ENCODE measurements at places on chromosomes 2 and 18.

- DNase-seq, result no peak
These were observed 80.7 kb downstream of the L3MBTL4 start for GRCh38 chr18:6333981-6334380.

DNA sequence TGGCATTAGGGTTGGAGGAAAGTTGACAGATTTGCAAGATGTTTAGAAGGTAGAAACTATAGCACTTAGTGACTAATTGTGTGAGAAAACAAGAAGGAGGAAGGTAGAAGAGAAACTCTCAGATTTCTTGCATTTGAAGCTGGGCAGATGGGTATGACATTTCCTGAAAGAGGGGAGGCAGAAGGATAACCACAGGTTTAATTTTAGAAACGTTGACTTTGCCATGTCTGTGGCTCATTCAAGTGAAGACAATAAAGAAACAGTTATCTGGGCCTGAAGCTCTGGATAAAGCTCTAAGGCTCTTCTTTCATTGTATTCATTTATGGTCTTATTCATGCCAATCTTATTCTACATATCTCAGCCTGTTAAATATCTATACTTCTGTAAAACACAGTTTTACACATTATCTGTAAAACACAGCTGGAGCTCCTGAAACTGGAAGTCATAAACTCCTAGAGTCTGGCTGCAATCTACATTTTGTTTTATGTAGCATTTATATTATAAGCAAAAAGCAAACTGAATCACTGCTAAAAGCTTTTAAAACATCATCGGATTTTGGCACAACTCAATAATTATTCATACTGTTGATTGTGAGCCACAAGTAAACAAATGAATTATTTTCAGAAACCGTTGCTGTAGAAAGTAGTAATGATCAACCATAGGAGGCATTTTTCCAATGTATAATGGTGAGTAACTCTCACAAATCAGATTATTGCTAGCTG lies 138.5 kb downstream of the RIT2 start:
- DNase-seq, result no peak

GRCh38 chr2:85458601-85459563 lies 40.4 kb downstream of the SH2D6 start:
- no peak for DNase-seq

- no peak for DNase-seq
These were observed 32.3 kb downstream of the KLF7 start for GRCh38 chr2:207133458-207133819.

- DNase-seq, result no peak
These were observed 111.2 kb downstream of the KLF7 start for GRCh38 chr2:207054521-207054920.

- no peak for DNase-seq
These were observed 176.6 kb downstream of the HDAC4 start for GRCh38 chr2:239224199-239224570.

DNA sequence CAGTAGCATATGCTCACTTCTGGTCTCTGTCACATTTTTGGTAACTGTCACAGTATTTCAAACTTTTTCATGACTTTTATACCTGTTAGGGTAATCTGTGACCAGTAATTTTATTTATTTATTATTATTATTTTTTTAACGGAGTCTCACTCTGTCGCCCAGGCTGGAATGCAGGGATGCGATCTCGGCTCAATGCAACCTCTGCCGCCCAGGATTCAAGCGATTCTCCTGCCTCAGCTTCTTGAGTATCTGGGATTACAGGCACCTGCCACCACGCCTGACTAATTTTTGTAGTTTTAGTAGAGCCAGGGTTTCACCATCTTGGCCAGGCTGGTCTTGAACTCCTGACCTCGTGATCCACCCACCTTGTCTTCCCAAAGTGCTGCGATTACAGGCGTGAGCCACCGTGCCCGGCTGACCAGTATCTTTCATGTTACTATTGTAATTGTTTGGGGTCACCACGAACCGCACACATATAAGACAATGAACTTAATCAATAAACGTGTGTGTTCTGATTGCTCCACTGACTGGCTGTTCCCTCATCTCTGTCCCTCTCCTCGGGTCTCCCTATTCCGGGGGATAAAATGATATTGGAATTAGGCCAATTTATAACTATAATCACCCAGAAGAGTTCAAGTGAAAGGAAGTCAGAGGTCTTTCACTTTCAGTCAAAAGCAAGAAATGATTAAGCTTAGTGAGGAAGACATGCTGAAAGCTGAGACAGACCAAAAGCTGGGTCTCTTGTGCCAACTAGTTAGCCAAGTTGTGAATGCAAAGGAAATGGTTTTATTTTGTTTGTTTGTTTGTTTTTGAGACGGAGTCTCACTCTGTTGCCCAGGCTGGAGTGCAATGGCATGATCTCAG lies 22.9 kb downstream of the TGIF1 start:
- no peak for DNase-seq

GRCh38 chr2:237125967-237126366 lies 40.3 kb downstream of the COPS8 start:
- no peak for DNase-seq

GRCh38 chr2:46850742-46851141 lies 64.9 kb downstream of the MCFD2 start:
- DNase-seq, result no peak

GRCh38 chr2:241047253-241048010 lies 49.0 kb downstream of the SNED1 start:
- DNase-seq, result no peak

GRCh38 chr2:10520926-10521325 lies 72.8 kb upstream of the ODC1 start:
- no peak for DNase-seq

DNA sequence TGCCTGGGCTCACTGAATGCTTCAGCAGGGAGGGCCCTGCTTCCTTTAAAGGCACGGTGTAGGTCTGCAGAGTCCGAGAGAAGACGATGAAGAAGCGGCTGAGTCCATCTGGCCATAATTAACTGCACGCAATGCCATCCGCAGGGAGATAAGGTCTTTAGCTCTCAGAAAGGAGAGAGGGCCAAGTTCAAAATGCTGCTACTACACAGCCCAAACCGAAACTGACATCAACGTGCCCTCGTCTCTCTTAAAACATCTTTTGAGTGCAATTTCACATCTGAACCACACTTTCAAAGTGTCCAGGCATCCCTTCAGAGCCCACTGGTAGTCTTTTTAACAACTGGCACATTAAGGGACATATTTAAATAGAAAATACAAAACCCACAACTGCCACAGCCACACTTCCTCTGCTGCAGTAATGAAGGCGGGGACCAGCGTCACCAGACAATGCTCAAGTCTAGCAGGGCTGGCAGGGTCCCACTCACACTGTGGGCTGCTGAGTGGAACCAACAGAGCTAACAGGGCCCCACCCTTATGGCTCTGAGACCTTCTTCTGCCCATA lies 35.8 kb downstream of the ST3GAL5 start:
- peak; percentile 61 for DNase-seq

- no peak for DNase-seq
These were observed 652.0 kb downstream of the PLCL1 start for GRCh38 chr2:198456418-198456817.

GRCh38 chr2:84247532-84247931 lies 211.5 kb downstream of the SUCLG1 start:
- no peak for DNase-seq

DNA sequence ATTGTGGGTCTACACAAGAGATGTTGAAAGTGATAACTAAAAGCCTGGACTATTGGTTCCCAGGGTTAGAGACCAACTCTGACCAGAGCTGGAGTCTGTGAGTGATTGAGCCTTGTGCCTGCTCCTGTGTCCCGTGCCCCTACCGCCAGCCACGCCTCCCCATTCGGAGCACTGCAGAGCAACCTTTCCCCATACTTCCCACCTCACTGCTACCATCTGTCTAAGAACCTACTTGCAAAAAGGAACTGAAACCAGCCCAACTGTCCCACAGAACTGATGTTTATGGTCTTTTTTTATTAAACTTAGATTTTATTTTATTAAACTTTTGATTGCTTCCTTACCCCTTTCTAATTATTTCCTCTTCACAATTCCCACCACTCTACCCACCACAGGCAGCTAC lies 300.3 kb upstream of the MGAT5 start:
- DNase-seq, result no peak

DNA sequence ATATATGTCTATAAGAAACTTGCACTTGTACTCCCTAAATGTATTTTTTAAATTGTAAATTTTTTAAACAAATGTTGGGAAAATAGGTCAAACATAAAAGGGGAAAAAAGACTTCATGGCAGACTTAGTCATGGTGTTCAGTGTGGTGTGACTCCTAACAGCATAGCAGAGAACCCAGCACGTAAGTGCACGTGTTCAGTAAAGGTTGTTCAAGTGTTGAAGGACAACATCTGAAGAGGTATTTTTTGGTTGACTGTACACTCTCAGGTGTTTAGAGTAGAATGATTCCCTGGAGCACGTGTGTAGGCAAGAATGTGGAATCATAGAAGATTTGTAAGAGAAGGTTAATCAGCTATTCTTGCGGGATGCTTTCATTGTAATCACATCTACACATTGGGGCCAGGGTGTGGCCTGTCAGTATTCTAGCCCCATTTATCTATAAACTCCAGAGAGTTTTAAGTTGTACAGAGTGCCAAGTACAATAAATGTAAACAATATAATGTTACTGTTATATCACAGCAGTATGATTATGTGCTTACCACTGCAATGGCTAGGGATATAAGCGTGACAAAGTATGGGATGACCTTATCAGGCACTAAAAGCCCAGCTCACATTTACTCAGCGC lies 106.8 kb downstream of the CRIM1 start:
- DNase-seq, result no peak

DNA sequence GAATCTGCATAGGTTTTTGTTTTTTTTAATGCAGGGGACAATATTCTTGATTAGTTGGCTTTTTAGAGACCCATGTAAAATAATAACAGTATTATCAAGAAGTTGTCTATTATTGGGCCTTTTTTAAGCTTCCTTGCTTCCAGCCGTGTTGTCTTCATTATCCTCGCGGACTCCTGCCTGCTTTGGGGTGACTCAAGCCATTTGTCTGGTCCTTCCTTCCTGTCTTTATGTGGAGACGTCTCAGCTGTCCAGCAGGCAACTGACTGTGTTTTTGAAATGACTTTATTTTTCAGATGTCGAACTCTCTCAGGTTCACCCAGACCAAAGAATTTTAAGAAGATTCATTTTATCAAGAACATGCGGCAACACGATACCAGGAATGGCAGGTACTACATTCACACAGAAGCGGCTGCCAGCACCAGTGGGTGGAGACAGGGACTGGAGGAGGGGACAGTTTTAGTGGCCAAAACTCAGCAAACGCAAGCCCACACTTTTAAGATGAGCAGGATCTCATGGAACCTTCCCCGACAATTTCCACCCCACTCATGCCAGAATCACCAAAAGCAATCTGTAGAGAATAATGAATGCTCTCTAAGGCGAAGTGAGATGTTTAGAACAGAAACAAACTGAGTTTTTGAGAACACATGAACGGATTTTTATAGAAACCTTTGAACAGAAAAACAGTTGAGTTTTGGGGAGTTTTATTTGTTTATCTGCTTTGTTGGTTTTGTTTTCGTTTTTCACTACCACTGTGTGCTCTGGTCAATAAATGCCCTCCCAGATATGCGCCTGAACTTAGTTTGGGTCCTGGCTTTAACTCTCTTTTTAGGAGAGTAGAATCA lies 59.1 kb downstream of the CABLES1 start:
- no peak for DNase-seq

- DNase-seq, result no peak
These were observed 174.5 kb downstream of the MYCN start for GRCh38 chr2:16114836-16115235.

DNA sequence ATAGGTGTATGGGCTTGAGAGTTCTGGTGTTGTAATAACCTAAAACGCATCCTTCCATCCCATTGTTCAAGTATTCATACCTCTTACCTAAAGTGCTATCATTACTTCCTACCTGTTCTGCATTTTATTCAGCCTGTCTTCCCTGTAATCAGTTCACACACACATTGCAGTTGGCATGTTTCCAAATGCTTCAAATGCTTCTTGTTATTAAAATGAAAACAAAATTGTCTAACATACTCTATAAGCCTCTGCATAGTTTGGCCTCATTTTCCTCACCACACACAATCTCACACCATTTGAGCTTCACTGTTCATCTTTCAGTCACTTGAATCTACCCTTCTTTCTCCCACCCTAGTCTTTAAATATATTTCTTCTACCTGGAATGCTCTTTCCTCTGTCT lies 1178.2 kb upstream of the NRXN1 start:
- no peak for DNase-seq

DNA sequence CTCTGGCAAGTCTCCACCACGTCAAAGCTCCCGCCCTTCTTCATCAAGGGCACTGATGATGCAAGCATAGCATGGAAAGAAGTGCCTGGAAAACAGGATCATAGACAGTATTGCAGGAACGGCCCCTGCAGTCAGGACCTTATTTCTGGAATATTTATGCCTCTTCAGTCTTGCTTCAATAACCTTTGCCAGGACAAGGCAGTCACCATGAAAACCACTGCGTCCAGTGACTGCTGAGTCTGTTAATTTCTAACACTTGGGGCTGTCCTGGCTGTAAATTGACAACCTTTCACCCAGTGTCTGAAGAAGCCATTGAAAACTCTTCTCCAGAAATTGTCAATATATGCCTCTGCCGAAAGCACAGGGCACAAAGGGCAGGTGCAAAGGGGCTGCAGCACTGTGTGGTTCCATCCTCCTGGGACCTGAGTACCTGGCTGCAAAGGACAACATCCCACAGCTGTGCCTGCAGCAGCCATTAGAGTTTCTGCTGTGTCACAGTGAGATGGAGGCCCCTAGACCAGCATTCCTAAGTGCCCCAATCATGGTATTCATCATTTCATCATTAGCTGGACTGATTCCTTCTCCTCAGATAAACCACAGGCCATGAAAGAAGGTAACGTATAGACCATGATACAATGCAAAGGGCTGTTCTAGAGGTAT lies 819.6 kb downstream of the RNF144A start:
- DNase-seq, result no peak

DNA sequence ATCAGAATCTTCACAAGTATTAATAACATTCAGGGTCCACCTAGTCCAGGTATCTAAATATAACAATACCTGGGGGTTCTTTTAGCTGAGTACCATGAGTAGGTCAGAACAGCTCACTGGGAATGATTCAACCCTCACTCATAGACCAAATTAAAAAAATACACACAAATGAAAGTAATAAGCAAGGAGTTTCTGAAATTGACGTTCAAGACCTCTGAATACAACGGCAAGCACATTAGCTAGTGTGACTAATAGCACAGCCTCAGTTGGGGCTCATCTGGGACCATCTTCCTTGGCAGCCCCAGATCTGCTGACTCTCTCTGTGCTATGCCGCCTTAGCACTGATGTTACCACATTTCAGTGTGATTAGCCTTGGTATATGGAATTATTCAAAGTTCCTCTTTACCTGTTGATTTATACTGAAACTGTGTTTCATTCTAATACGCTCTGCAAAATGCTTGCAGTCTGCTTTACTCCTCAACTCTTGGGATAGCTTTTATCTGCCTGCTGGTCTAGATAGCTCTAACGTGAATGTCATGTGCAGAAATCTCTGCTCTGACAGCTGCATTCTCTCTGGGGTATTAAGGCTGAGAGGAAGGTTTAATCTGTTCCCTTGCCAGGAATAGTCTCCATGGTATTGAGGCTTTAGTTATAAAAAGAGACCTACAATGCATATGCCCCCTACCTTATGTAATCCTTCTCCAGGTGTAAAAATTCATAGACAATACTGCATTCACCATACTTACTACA lies 153.3 kb downstream of the METTL4 start:
- DNase-seq, result no peak

Data from activated naive CD4-positive, alpha-beta T cell treated with Interleukin-2 at 50 U/mL for 16 hours (primary cell).